ENCODE measurements at places on chromosomes 7 and 10.

- DNase-seq: no peak
Measured at GRCh38 chr7:44712012-44712411, 36.6 kb upstream of the ZMIZ2 start.

DNA sequence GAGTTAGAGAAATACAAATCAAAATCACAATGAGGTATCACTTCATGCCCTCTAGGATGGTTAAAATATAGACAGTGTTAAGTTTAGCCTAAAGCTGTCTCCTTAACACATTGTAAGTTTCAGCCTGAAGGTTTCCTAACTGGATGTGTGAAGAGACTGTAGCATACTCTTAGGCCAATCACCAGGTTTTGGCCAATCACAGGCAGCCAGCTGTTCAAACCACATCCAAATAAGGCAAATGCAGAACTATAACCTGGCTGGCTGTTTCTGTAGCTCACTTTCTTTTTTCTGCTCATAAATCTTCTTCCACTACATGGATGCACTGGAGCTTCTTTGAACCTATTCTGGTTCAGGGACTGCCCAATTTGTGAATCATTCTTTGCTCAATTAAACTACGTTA is 19.7 kb downstream of the ESYT2 start:
- no peak for DNase-seq

GRCh38 chr10:29009464-29009863 is 279.4 kb upstream of the LYZL1 start:
- no peak for DNase-seq

DNA sequence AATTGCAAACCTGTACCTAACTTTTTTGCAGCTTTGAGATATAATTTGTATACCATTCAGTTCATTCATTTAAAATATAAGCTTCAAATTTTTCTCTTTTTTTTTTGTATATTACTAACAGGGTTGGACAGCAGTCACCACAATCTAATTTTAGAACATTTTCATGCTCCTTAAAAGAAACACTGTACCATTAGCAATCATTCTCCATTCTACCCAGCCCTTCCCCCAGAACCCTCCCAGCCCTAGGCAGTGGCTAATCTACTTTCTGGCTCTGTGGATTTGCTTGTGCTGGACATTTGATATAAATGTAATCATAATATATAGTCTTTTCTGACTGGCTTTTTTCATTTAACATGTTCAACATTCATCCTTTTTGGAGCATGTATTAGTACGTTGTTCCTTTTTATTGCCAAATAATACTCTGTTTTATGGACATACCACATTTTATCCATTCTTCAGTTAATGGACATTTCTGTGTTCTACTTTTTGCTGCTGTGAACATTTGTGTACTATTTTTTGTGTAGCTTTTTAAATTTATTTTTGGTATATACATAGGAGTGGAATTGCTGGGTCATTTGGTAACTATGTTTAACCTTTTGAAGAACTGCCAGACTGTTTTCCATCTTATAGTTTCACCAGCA is 40.9 kb upstream of the ST7 start:
- DNase-seq: no peak

GRCh38 chr7:50416527-50417182 is 33.5 kb downstream of the FIGNL1 start:
- DNase-seq: no peak
